Activated CD4-positive, alpha-beta T cell treated with anti-CD3 and anti-CD28 coated beads, Interleukin-2, amount 50 U/mL, for 24 hours (primary cell): ENCODE measurements at places on chromosomes 2 and 18.

DNA sequence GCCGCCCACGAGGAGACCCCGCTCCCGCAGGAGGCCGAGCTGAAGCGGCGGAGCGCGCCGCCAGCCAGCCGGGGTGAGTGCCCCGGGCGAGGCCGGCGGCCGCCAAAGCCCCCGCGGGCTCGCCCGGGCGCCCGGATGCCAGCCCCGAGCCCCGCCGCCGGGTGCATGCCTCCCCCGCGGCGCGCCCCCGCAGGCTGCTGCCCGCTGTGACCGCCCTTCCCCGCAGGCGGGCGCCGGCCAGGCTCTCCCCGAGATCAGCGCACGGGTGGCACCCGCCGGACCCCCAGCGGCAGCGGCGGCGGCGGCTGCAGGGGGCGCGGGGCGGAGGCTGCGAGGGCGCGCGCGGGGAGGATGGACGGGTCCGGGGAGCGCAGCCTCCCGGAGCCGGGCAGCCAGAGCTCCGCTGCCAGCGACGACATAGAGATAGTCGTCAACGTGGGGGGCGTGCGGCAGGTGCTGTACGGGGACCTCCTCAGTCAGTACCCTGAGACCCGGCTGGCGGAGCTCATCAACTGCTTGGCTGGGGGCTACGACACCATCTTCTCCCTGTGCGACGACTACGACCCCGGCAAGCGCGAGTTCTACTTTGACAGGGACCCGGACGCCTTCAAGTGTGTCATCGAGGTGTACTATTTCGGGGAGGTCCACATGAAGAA lies 470 bp downstream of the KCNF1 start:
- DNase-seq, result no peak

DNA sequence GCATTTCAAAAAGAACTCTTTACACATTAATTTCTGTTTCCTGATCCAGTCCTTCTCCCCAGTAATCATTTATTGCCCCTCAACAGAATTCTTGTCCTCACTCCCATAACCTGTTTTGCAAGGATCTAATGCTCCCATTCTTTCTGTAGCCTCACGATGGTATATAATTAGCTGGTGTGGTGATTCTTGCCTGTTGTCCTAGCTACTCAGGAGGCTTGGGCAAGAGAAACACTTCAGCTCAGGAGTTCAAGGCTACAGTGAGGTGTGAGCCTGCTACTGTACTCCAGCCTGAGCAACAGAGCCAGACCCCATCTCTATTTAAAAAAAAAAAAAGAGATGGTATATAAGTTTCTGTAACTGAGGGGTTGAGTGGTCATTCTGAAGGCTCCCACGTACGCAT lies 7.7 kb upstream of the TRAPPC8 start:
- DNase-seq, result no peak

DNA sequence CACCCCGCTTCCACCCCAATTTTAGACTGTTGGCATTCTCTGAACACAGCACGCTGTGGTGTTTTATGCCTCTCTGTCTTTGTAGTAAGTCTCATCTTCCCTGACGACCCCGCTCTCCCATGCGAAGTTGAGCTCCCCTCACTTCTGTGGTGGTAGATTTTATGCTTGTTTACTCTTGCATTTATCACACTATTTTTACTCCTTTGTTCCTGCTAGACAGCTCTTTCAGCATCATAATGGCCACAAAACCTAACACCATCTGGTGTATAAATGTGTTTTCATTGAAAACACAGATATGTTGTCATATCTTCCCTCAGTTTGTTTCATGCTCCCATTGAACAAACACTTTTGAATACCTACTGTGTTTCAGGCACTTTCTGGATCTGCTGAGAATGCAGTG lies 57.1 kb downstream of the PKP4 start:
- no peak for DNase-seq

GRCh38 chr2:69957965-69958364 lies 3.5 kb downstream of the ASPRV1 start:
- DNase-seq, result no peak

DNA sequence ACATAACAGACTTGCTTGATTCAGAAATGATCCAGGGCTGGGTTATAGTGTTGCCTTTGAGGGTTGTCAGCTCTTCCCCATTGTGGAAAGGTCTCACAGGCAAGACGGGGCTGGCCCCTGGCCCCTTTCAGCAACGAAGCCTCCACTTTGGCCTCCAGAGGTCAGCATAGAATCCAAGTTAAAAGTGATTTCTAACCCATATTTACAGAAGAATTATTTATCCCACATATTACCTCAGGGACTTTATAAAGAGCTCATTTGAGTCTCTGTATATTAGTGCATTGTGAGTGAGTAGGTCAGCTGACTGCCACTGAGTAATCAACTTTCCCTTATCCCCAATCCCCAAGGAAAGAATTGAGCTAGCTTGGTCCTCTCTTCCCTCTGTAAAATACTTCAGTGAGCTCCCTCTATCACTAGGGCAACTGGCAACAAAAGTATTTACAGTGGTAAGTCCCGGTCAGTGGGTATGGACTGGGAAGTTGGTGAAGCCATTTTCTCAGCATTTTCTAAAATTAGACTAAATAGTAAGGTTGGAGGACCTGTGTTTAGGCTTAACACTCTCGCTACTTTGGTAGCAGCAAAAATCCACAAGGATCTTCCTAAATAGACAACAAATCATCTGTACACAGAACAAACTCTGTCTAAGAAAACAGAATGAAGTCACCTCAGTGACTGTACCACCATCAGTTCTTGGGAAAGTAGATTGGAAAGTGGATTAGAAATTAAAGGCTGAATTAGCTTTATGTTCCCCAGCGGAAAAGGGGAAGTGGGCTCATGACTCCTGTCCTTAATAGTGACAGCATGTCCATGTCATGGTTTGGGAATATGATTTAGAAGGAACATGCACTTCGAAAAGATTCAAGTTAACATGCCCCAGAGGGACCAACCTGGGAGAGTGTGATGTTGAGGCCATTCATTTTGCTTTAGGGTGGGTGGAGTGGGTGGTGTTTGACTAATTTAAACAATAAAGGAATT lies 171.0 kb upstream of the SIX3 start:
- no peak for DNase-seq

- no peak for DNase-seq
These were observed 94.8 kb upstream of the CXCR4 start for GRCh38 chr2:136212426-136213378.

- no peak for DNase-seq
These were observed 65.6 kb downstream of the RAPH1 start for GRCh38 chr2:203469546-203469945.

DNA sequence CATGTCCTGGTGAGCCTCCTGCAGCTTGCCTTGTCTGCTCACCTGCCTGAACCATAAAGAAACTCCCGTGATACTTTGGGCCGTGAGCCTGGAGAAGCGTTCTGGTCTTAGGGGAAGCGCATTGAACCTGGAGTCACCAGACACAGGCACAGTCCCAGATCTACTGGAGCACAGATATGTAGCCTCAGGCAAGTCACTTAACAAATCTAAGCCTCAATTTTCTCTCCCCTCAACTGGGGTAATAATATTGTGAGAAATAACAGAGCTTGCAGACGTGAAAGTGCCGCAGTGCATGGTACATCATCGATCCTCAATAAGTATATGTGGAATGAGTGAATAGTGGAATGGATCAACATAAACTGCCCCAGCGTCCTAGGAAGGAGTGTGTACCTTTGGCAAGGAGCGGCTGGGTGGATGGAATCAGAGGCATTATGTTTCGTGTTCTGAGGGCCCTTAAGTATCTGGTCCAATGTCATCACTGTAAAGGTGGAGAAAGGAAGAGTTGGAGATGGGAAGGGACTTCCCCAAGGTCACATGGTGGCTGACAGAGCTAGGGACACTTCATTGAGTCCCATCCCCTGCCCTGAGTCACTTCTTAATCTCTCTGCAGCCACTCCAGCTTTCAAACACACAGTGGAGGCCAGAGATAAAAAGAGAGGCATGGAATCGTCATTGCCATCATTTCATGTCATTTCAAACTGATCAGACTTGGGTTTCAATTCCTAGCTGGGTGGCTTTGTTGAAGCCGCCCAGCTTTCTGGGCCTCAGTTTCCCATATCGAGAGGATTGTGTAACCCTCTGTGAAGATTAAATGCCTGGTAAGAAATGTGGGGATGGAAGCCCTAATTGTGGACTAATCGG lies 172.4 kb downstream of the DDX1 start:
- no peak for DNase-seq

DNA sequence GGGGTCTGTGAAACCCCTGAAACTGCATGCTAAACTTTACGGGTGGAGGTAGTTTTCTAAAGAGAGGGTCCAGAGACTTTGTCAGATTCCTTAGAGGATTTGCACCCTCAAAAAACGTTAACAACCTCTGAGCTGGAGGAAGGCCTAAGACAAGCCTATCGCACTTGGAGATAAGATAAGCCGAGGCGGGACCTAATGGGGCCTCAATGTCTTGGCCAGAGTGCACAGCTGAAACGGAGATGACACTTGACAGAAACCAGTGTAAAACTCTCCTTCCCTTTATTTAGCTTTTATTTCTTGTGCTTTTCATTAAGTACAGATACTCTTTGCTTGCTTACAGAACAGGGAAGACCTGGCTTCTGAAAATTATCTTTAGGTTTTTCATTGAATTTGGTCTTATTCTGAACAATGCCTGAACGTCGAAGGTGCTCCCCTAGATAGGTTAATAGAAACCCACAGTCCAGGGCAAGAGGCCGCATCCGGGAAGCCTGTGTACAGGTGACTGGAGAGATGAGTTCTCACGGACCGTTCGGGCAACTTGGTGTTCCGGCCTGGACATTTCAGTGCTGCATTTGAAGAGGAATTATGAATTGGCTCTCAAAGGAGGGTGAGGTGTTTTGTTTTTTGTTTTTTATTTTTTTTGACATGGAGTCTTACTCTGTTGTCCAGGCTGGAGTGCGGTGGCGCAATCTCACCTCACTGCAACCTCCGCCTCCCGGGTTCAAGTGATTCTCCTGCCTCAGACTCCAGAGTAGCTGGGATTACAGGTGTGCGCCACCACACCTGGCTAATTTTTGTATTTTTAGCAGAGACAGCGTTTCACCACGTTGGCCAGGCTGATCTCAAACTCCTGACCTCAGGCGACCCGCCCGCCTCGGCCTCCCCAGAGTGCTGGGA lies 49.7 kb downstream of the SH3BP4 start:
- DNase-seq, result no peak
